ENCODE measurements at places on chromosomes 5 and 9.
A peak's percentile ranks its signal among the peaks of the same experiment; 100 is the strongest.

DNA sequence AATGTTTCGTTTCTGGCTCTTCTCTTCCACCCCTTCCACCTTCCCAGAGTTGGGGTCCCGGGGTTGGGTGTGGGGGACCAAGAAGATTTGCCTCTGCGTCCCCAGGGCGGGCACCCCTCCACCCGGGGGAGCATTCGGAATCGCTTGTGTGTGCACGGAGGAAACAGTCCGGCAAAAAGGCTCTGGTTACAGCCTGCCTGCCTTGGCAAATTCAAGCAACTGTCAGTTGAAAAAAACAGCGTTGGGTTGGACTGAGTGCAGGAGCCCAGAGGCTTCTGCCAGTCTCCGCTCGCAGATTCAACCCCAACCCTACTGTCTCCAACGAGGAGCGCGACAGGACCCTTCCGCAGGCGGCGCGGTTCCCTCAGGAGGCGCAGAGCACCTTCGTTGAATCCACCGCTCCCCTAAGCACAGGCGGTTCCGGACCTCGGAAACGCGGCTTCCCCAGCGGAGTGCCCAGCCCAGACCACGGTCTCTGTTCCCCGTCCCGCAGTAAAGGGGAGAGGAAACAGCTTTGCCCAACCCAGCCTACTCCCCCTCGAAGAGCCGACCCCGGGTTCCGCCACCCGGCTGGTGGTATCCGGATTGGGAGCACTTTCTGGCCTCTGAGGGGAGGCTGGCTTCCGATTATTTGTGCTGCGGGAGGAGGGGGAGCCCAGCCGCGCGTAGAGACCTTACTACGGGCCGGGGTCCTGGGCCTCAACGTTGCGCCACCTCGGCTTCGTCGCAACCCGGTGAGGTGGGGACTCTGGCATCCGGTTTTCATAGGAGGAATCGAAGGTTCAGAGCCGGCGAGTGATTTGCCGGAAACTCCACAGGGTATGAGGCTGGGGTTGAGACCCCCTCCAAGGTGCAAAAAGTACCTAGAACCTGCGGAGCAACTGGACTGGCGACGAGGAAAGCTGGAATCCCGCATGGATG lies 9.6 kb downstream of the LHX6 start:
- no peak for DNase-seq

DNA sequence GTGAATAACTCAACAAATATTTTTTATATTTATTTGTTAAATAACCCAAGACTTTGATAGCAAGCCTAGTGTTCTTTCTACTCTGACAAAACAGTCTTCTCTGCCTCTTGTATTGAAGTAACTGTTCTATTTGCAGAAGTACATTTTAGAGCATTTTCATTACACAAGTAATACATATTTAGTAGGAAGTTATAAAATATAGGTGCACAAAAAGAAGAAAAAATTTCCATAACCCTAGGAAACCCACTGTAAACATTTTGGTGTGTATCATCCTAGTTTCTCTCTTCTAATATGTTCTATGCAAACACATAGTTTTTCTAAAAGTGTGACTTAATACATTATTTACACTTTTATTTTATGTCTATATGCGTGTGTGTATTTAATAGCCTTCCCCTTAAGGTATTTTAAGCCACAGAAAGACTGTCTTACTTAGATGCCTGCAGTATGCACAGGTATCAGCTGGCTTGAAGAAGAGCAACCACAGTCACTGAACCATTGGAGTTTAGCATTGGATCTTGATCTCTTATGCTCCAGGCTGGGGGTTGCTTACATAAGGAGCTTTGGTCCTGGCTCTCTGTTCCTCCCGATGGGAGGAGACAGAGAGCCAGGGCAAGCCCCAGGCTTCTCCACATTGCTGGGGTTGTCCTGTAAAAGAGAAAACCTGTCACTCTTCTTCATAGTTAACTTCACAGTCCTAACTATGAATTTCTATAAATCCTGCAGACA lies 3.8 kb downstream of the SELENOP start:
- DNase-seq: no peak

GRCh38 chr5:9115093-9115492 lies 430.8 kb downstream of the SEMA5A start:
- DNase-seq: no peak

DNA sequence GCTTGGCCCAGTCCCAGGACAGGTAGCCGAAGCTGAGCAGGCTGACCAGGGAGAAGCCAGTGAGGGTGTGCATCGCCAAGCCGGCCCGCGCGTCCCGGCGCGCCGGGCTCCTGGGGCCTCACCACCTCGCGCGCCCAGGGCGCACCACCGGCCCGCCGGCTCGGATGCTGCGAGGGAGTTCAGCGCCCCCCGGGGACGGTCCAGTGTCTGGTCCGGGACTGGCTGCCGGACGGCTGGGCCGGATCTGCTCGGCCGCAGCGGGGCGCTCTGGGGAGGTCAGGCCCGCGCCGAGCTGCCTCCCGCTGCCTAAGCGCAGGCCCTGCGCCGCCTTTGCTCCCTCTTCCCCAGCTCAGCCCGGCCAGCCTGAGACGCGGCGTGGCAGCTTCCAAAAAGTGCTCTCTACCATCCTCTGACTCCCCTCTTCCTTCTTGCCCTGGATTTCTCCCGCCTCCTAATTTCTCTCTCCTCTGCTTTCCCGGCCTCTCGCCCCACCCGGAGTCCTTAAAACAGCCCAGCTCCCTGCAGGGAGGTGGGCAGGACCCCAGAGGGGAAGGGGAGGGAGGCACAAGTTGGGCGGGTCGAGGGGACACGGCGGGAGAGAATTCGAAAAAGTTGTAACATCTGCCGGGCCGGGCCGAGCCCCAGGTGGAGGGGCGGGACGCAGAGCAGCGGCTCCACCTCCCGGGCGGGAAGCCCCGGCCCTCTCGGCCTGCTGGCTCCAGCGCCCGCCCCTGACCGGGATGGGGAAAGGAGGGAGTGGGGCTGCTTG lies at the start of gene ARSI:
TSS of gene ARSI (minus strand) at position 605 of the 769 bp plus-strand sequence. CDS start at position 73, 532 bp downstream.
- DNase-seq: peak; percentile 69

DNA sequence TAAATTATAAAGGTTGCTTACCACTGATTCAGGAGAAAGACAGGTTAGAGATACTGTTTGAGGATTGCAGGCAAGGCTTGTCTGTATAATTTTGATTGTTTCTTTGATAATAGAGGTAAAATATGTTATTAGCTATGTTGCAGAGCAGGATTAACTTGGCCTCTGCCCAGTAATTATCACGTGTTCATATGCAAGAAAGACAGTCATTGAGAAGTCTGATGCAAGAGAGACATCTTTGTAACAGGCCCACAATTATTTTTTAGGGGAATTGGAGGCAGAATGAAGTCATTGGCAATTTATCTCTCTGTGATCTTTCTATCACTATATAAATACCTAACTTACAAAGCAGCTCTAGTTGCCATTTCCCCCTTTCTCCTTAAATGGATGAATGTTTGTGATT lies 46.0 kb downstream of the SLC44A1 start:
- DNase-seq: no peak

- DNase-seq: no peak
These were observed 71.8 kb downstream of the CAST start for GRCh38 chr5:96733771-96734500.

GRCh38 chr9:88969646-88970373 lies 21.5 kb upstream of the S1PR3 start:
- DNase-seq: no peak

DNA sequence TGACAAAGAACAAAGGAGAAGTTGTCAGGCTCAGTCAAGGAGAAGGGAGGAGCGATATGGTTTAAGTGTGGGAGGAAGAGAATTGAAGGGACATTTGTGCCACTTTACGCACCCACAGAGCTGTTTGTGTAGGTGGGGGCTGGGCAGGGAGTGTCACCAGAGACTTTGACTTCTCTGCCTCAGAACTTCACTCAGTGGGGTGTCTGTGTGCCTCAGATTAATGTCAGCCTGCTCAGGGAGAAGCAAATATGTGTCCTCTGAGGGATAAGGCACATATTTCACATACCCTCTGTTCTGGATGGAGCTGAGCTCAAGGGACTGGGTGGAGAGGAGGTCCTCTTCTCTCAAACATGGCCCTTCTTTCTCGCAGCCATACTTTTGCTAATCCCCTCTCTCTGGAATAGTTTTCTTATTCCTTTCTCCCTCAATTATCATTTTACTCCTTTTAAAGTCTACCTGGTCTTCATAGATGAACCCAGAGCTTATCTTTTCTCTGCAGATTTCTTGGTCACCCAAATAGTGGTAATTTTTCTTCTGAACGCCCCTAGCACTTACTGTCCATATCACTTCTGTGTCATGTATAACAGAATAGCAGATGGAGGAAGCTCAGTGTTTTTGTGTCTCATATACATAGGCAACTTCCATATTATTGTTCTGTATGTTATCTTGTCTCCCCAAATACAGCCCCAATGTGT lies 77.0 kb downstream of the IQGAP2 start:
- DNase-seq: no peak

- no peak for DNase-seq
These were observed 1.7 kb upstream of the TOR4A start for GRCh38 chr9:137275588-137276472.

DNA sequence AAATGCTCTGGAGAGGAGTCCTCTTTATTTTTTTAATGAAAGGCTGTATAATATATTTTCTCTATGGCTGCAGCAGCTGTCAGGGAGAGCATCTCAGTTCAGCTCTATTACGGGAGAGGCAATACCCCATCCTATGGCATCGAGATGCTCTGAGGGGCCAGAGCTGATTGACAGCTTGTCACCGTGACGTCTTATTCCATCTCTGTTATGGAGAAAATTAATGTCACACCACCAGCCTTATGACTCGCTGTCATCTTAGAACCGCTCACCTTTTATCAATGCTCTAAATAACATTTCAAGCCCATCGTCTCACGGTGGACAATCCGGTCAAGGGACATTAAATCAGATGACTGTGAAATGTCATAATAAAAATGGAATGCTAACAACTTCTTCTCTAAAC lies 273.5 kb downstream of the SLF1 start:
- no peak for DNase-seq

DNA sequence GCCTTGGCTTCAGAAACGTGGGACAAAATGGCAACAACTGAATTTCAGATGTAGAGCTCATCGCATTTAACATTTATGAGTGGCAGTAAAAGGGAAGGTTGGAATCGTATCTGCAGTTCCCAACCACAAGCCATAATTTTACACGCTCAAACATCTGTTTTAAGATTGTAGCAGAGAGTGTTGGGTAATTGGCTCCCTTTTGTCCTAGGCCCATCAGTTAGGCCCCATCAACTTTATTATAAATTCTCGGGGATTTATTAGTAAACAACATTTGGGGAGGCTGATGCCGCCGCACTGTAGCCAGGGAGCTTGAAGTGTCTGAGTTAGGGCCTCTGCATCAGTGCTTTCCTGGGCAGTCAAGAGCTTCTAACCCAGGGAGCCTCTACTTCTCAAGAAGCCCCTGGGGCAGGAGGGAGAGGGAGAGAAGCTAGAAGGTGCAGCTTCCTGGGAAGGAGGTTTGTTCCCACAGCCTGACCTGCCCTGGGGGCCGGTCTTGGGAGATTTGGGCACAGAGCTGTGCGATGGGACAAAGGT lies 66.2 kb downstream of the HSPA4 start:
- no peak for DNase-seq

DNA sequence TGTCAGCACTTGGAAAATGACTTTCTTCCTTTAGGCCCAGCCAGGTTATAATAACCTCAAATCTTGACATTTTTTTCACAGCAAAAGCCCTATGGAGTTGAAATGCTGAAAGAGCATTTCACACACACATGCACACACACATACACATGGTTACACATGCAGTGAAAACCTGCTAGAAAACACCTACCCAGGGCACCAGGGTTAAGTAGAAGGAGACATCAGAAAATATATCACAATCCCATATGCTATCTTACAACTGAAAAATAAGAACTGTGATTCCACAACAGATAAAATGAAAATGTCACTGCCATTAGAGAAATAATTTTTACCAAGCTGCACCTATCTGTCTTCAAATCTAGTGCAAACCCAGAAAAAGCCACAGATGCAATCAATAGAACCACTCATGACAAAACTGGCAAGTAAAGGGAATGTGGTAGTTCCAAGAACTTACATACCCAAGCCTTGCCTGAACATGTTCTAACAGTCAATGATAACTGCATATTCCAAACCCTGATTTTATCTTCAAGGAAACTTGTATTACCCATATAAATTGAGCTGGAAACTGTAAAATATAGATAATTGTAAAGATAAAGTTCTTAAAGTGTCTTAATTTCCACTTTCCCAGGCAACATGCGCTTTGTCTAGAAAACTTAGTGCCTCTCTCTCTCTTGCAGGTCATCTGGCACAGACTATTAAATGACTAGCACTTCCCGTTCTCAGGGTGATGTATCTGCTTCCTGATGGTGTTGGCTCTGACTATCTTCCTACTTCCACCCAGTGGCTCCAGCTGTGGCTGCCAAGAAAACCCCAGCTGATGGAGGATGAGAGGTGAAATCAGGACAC lies 250.2 kb upstream of the PTGER4 start:
- no peak for DNase-seq

DNA sequence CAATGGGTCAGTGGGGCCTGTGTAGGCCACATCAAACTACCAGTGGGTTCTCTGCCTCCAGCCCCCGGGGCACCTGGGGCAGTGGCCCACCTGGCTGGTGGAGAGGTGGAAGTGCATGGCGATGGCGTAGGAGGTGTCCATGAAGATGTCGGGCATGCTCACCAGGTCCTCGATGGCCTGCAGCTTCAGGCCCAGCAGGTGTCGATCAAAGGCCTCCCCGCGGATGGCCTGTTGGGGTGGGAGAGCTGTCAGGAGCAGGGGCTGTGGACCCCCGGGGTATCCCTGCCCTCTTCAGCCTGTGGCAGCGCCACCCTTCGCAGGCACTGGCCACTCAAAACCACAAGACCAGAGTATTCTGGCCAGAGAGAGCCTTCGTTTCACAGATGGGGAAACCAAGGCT lies 14.7 kb downstream of the CRAT start:
- no peak for DNase-seq

- DNase-seq: no peak
These were observed 115.5 kb upstream of the STARD4 start for GRCh38 chr5:111627862-111628261.

DNA sequence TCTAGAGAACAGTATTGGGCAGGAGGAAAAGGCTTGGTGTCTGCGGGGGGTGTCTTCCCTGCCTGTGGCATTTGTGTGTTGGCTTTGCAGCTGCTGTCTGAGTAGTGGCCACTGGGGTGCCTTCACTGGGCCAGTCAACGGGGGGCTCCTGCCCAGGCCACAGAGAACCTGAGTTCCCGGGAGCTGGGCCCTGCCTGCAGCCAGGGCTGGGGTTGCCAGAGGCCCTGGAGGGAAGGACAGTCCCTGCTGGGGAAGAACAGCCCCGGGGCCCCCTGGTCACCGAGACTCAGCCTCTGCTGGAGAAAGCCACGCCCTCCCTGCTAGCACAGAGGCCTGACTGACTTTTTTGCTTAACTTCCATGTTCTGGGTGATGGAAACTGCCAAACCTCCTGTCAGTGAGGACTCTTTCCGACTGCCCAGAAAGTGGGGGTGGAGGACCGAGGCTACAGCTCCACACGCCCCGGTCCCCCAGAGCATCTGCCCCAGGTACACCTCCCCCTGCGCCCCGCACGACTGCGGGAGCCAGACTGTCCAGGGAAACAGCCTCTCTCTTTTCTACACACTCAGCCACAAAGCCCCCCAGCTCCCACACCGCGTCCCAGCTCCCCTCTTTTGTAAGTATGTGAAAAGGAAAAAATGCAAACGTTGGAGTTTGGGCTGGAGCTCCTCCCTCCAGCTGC lies 133.4 kb downstream of the DAB2IP start:
- DNase-seq: no peak

- DNase-seq: peak; percentile 54
These were observed 4.2 kb upstream of the NFIL3 start for GRCh38 chr9:91427873-91428272.

- no peak for DNase-seq
These were observed 35.5 kb downstream of the PRRC2B start for GRCh38 chr9:131429121-131430012.

- no peak for DNase-seq
These were observed 4.0 kb downstream of the CSF1R start for GRCh38 chr5:150082374-150082773.

- DNase-seq: no peak
These were observed 131.3 kb downstream of the DEPDC1B start for GRCh38 chr5:60568646-60569045.
